Ureter (tissue), 1 donor: ENCODE measurements at places on chromosomes 2 and 18. TPM values are rescaled to one million over a fixed set of nuclear protein-coding genes. Genes with fewer than 3 reads are reported as not detected.

- DNase-seq = no peak
These were observed 688.0 kb upstream of the ZEB2 start for GRCh38 chr2:145207884-145208283.

DNA sequence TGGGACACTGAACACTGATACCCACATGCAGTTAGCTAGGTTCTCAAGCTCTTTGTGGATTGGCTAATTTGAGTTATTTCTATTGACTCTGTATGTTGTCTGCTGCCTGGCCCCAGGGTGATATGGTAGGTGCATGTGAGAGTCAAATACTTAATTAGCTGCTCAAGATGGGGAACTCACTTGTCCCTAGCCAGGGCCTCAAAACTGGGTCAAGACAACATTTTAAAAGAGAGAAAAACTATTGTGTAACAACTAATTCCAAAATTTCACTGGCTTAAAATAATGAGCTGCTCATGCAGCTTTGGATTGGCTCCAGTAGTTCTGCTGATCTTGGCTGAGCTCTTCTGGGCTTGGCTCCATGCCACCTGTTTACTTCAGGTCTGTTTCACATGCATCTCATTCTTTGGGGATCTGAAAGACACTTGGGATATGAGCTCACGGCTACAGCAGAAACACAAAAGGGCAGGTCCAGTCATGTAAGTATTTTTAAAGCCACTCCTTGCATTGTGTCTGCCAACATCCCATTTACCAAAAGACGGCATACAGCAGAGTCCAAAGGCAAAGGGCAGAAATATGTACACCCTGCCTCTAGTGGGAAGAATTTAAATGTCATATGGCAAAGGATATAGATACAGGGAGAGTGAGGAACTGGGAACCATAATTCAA, 716.8 kb downstream of the SUCLG1 start:
- no peak for DNase-seq

Gene IL1R1
- total RNA-seq = 93.3 TPM

- no peak for DNase-seq
These were observed 669.3 kb downstream of the BCL11A start for GRCh38 chr2:59884166-59884565.

DNA sequence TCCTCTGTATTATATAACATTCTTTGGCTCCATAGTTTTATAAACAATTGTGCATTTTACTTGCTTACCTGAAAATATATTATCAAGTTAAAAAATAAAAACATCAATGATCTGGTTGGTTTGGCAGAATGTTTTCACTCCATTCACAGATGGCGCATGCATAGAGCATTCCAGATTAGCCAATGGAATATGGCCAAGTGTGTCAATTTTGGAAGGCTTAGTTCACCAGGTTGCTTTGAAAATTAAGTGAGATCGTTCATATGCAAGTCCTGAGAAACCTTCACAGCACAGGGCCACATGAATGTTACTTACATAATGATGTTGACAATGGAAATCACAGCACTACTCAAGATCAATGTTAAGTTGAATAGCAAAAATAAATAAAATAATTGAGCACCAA, 335.7 kb downstream of the GRB14 start:
- DNase-seq = no peak

Gene PHOSPHO2
- total RNA-seq = 14.7 TPM

Gene TUBB6
- 101 TPM for total RNA-seq

- DNase-seq = peak; percentile 74
These were observed 14.9 kb upstream of the MC5R start for GRCh38 chr18:13809043-13809430.

Gene CAPN13
- 67.4 TPM for total RNA-seq

Gene ANKRD62
- not detected for total RNA-seq

DNA sequence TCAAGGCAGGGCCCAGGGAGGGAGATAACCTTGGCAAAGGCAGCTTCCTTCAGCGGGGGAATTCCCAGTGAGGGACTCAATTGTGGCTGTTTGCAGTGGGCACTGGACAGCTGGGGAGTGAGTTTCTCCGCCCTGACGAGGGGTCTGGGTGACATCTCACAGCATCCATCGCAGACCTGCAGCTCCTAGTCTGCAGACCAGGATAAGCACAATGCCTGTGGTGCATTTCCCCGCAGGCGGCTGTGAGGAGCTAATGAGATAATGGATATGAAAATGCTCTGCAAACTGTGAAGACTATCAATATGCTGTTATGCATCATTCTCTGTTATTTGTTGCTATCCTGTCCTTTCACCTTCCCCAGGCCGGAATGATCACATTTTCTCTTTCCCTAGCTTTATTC, 30.0 kb upstream of the CYP1B1 start:
- DNase-seq = no peak

Gene TTC39C
- 33.2 TPM for total RNA-seq

Gene ZBTB7C
- 72.1 TPM for total RNA-seq

DNA sequence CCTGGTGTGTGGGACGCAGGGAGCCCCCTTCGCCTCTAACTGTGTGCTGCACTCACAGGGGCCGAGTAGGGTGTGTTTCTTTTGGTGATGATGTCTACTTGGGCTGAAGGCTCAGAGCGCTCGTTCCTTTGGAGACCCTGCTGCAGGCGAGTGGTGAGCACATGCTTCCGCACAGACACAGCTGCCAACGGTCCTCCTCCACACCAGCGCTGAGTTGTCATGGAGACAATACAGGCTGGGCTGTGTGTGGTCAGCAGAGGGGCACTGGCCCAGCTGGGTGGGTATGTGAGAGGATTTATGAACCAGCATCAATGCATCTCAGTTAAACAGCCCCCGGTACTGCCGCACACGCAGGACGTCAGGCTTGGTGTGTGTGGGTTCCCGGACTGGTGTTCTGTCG, 143.5 kb downstream of the SH3RF3 start:
- no peak for DNase-seq

- peak; percentile 64 for DNase-seq
These were observed 97.7 kb downstream of the TWIST2 start for GRCh38 chr2:238945433-238946150.

Gene SNX17
- 102 TPM for total RNA-seq

DNA sequence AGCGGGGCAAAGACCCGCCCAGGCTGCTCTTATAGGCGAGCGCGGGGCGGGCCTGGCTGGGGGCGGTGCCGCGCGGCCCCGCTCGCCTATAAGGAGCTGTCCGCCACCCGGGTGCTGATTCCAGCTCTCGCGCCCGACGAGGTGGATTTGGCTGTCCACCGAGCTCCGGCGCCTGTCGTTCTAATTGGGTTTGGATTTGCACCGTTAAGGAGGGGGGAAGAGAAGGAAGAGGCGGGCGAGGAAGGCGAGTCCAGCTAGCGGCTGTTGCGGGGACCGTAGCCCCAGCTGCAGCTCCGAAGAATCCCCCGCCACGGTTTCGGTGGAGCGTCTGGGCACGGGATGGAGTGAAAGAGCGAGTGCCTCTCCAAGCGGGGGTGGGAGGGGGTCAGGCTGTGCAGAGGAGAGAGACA, at the start of gene CNTNAP5:
CNTNAP5 (plus strand) TSS at position 117 of the 410 bp plus-strand sequence. CDS start 364 bp downstream, outside the sequence.
- peak; percentile 57 for DNase-seq
